ENCODE measurements at places on chromosomes 5 and 9.

- peak; percentile 65 for DNase-seq
These were observed 180.5 kb downstream of the CEMIP2 start for GRCh38 chr9:71587576-71588362.

DNA sequence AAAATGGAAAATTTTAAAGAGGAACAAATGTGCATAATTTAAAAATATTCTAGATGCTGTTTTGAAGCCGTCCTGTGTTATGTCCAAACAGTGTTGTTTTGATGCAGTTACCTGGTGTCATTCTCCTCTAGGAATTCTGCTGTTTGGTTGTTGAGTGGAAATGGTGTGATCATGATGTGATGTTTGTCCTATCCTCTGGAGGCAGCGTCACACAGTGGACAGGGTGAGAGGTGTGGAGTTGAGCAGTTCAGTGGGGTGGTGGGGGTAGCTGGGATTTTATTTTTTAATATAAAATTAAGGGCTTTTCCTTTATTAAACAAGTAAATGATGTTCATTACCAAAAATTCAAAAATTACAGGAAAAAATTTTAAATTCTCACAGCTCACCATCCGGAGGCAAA, 31.2 kb downstream of the PRDM6 start:
- DNase-seq: peak; percentile 25

- DNase-seq: no peak
These were observed 290.2 kb downstream of the DMRT2 start for GRCh38 chr9:1340390-1340789.

- no peak for DNase-seq
These were observed 331.3 kb downstream of the NSG2 start for GRCh38 chr5:174376726-174377373.

GRCh38 chr5:173941758-173942401, 47.1 kb upstream of the C5orf47 start:
- peak; percentile 73 for DNase-seq

- DNase-seq: no peak
These were observed 137.1 kb upstream of the IRX2 start for GRCh38 chr5:2888520-2889060.

GRCh38 chr5:172798422-172799215, 27.6 kb upstream of the DUSP1 start:
- DNase-seq: peak; percentile 92

- DNase-seq: no peak
These were observed 726.1 kb downstream of the CDH18 start for GRCh38 chr5:19261879-19262278.

GRCh38 chr5:66425842-66426241, 170.4 kb upstream of the MAST4 start:
- no peak for DNase-seq

DNA sequence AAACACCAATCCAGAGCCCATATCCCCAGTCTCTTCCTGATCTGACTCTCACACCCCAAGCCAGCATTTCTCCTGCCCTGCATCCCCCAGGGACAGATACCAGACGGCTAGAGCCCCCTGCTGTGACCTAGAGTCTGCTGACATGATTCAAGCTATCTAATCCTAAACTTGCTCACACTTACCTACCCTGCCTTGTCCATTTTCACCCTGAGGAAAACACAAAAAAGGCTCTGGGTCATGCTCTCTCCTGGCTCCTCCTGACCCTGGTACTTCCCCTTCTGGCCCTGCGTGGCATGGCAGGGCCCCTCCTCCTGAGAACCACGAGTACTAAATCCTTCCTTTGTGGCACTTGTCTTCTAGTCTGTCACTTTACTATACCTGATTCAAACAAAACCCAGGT, 2.8 kb upstream of the ARRDC1 start:
- DNase-seq: no peak

- DNase-seq: no peak
These were observed 38.0 kb upstream of the TENT2 start for GRCh38 chr5:79573983-79574890.

DNA sequence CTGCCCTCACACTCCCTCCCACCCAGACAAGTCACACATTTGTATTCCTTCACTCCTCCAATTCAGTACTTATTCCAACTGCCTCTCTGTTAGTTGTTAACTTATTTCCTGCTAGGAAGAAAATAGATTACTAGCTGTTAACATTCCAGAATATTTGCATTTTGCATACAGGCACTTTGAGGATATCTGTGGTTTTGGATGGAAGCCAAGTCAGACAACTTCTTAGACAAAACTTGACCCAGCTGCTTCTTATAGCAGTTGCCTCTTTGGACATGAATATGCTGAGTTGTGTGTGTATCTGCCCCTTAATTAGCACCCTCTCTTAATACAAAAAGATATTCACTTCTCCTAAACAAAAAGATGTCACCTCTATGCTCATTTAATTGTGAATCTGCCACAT, 1280.6 kb upstream of the ACO1 start:
- peak; percentile 3 for DNase-seq

- DNase-seq: no peak
These were observed 1.7 kb downstream of the GOLM1 start for GRCh38 chr9:86097510-86098224.

DNA sequence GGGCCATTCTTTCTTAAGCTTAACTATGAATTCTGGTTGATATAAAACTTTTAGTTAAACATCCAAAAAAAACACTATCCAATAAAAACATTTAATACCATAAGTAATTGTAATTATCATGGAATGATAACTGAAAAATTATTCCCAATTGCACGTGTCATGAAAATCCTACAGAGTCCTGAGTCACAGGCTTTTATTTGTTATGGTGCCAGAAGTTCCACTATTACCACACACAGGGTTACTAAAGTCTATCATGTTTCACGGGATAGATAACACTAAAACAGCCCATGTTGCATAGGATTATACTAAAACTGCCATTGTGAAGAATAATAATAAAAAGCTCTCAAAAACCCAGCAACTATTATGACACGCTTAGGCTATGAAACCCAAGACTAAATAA, 1381.8 kb downstream of the EFNA5 start:
- peak; percentile 47 for DNase-seq

GRCh38 chr9:135903786-135904520, 3.4 kb downstream of the CAMSAP1 start:
- no peak for DNase-seq

DNA sequence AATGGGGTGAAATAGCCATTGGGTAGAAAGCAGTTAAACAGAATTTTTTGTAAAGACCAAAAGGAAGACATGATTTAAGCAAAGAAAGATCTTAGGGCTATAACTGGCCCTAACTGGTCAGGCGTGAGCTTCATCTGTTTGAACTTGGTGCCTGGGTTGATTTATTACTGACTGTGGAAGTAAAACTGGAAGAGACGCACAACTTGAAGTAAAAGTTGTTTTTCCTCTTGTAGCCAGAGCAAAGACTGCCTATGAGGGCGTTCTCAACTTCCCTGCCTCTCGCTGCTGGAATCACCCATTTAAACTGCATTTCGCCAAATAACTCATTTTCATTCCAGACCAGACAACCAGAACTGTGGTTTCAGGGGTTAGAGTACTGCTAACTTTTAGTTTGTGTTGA, 1.5 kb downstream of the THBS4 start:
- DNase-seq: no peak

DNA sequence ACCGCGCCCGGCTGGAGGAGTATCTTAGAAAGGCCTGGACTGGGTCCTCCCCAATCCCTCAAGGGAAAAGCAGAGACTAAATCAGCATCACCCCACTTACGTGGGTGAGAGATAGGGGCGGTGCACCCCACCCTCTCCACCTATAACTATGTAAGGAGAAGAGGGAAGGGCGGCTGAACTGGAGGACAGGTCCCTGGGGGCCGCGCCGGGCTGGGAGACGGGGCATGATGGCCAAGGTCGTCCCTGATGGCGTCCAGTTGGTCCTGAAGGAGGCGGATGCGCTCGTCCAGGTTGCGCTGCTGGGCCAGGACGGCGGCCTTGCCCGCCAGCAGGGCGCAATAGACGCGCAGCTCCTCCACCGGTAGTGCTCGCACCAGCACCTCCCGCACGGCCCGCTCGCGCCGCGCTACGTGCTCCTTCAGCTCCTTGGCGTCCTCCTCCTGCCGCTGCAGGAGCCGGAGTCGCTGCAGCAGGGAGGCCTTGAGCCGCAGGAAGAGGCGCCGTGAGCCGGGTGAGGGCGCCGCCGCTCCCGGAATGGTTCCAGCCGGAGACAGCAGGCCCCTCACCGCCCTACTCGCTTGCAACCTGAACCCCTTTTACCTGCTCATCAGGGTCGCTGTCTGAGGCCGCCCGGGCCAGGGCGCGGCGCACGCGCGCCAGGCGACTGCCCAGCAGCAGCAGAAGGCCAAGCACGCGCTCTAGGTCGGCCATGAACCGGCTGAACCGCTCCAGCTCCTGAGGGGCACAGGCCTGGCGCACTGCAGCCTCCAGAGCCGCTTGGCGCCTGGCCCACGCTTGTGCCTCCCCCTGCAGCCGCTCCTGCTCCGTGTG, 7.6 kb downstream of the SHROOM1 start:
- no peak for DNase-seq

- no peak for DNase-seq
These were observed 64.7 kb downstream of the MEF2C start for GRCh38 chr5:88818296-88818695.

GRCh38 chr5:35237580-35238376, 7.5 kb upstream of the PRLR start:
- no peak for DNase-seq

GRCh38 chr5:5220901-5221631, 80.9 kb downstream of the ADAMTS16 start:
- DNase-seq: peak; percentile 66

GRCh38 chr5:1529498-1529897, 5.7 kb upstream of the LPCAT1 start:
- no peak for DNase-seq

DNA sequence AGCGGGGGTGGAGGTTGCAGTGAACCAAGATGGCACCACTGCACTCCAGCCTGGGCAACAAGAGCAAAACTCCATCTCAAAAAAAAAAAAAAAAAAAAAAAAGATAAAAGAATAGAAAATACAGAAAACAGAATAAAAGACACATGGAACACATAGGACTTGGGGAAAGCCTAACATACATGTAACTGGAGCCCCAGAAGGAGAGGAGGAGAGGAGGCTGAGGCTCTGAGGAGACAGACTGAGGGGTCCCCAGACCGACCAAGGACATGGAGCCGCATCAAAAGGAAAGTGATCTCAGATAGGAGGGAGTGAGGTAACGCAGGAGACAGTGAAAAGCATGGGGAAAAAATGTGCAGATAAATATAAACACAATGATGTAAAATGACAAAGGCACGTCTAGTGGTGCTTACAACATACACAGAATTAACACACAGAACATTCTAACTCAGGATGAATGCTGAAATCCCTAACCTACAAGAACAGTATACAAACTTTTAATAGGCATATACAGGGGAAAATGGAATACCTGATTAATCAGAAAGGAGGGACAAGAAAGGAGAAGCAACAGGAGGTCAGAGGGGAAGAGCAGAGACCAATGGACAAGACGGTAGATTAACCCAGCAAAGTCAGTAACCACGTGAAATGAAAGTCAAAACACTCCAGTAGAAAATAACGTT, 65.2 kb upstream of the UBAC1 start:
- DNase-seq: no peak

DNA sequence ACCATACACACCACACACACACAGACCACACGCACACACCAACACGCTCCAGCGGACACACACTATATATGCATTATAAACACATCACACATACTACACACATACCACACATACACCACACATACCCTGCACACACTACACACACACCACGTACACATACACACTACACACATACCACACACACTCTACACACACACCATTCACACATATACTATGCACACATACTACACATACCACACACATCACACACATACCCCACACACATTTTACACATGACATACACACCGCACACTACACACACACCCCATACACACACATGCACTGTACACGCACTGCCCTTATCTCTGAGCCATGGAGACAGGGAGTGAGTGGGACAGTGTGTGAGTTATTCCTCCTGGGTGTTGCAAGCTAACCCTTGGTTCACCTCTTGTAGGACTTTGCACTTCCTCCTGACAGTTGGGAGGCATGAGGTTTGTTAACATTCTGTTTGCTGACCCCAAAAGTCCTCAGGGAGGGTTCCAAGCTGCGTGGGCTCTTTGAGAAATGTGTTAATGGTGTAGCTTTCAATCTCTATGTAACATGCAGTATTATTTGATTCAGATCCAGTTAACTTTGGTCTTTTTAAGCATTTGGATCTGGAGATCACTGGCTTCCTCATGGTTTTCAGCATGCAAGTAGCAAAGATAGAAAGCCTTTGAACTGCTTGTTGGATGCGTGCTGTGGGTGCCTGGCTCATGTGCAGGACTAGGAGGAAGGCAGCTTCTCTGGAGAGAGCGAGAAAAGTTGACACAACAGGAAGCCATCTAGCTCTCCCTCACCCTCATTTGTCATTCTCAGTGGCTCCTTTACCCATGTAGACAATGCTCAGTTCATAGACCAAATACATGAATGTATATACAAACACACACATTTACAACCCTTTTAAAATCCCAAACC, 13.7 kb downstream of the IL31RA start:
- DNase-seq: no peak

- peak; percentile 81 for DNase-seq
These were observed 299.2 kb downstream of the SPOCK1 start for GRCh38 chr5:137199966-137200365.

- peak; percentile 86 for DNase-seq
These were observed 586 bp downstream of the TXN start for GRCh38 chr9:110255463-110256379.

- peak; percentile 69 for DNase-seq
These were observed 243.3 kb downstream of the SEC61B start for GRCh38 chr9:99465231-99465907.

- DNase-seq: peak; percentile 93
These were observed 15.8 kb downstream of the EXOC3 start for GRCh38 chr5:458547-459353.

- no peak for DNase-seq
These were observed 562.8 kb upstream of the C9orf72 start for GRCh38 chr9:28136113-28136512.

GRCh38 chr5:154228696-154229095, 38.2 kb downstream of the GALNT10 start:
- DNase-seq: no peak

GRCh38 chr9:86046071-86046636, 53.2 kb downstream of the GOLM1 start:
- DNase-seq: no peak

GRCh38 chr9:97543561-97543960, 42.1 kb downstream of the TMOD1 start:
- DNase-seq: no peak

DNA sequence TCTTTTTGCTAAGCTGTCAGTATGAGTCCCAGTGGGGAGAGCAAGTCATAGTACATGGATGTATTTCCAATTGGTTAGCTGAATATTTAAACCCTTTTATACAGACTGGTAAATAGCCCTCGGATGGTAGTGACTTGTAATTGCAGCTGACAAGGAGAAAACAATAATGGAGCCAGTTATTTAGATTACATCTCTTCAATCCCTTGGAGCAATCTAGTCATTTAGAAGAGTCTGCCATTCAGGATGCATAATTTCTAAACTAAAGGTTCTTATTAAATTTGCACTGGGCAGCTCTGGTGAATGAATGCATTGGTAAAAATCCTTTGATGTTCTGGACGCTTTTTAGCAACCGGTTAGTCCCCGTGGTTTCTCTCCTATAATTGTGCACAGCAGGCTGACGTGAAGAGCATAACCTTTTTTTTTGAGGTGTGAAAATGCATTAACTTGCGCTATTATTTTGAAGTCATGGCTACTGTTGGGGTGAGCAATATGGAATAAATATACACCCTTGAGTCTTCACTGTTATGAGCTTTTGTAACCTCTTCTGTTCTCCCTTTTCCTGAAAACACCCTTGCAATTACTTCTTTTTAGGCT, 158.6 kb upstream of the CD180 start:
- DNase-seq: no peak
